ENCODE measurements at places on chromosomes 6 and 20.
A peak's percentile ranks its signal among the peaks of the same experiment; 100 is the strongest.

- no peak for DNase-seq
Measured at GRCh38 chr6:165634101-165634880, 28.8 kb downstream of the PDE10A start.

GRCh38 chr6:135183002-135183531 lies 2.0 kb downstream of the MYB start:
- DNase-seq: no peak

DNA sequence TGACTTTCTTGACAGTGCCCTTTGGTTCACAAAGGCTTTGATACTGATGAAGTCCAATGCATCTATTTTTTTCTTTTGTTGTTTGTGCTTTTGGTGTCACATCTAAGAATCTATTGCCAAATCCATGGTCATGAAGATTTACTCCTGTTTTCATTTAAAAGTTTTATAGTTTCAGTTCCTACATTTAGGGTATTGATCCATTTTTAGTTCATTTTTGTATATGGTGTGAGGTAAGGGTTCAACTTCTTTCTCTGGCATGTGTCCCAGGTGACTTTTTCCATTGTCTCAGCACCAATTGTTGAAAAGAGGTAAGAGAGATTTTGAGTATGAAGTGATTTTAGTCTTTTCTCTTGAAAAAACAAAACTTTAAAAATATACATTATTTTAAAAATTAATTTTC lies 260.6 kb downstream of the GMPR start:
- DNase-seq: no peak

DNA sequence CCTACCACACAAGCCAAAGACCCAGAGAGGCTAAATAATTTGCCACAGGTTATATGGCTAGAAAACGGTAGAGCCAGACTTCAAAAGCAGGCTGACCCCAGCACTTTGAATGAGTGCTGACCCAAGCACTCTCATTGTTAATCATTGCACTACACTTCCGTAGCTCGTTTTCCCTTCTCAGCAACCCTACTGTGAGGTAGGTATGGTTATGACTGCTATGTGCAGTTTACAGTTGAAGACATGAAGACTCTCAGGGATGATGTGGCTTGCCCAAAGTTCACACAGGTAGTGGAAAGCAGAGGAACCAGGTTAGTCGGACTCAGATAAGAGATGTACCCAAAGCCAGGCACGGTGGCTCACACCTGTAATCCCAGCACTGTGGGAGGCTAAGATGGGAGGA lies 33.5 kb upstream of the RIMS4 start:
- no peak for DNase-seq

DNA sequence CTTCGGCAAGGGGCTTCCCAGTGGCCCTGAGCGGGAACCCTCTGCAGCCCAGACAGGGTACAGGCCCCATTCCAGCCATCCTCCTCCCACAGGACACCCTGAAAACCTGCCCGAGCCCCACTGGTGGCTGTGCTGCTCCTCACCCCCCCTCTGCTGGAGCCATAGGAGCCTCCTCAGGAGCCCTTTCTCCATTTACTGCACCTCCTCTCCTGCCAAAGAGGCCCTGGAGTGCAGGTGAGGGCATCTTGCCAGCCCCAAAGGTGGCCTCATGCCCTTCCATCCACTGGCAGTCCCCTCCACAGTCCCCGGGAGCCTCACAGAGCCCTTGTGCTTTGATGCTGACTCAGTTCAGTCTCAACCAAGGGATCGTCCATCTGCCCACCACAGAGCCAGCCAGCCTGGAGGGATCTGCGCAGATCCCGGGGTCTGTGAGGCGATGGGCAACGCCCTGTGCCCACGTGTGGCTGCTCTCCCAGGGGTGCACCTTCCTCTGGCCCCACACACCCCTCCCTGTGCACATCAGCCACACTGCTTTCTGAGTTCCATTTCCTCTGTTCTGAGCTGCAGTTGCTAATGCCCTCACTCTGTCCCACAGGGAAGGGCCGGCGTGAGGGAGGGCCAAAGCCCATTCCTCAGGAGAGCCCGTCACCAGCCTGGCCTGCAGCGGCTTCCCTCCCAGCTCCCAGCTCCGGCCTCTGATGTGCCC lies 228.5 kb downstream of the DLL1 start:
- no peak for DNase-seq

DNA sequence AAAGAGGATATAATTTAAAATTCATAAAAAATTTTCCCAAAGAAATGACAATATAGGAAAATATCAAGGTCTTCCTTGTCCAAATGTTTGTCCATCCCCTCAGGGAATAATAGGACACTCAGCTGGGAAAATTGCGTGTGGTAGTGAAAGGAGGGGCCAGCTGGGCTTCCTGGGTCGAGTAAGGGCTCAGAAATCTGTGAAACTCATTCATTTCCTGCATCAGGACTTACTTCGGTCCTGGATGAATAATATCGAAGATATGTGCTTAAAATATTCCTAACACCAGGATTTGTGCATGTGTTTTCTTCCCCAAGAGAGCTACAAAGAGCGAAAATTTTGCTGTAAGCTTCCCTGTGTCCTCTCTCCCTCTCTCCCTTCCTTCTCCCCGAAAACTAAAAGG lies 118.2 kb upstream of the GJE1 start:
- no peak for DNase-seq

DNA sequence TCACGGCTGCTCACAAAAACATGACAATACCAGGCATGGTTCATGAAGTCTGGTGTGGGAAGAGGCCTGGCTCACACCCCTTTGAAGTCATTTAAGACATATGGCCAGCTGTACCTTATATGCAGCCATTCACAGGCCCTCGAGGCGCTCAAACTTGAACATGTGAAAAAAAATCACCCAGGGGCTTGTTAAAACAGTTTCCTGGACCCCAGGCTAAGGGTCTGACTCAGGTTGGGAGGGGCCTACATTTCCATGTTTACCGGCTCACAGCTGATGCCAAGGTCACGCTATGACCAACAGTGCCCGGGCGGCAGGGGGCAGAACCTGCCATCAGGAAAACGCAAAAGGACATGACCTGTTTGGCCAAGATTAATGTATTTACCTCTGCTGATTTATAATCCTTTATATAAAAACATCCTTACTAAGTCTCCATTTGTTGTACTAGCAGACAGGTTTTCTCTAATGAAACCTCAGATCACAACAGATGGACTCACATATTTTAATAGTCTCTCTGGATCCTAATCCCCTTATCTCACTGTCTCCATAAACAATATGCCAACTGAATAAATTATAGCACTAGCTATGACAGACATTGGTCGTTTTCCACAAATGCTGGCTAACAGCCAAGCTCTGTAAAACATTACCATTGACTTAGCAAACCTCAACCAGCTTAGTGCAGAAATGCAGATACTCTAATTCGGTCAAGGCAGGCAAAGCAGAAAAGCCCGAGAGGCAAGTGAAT lies 19.9 kb downstream of the EZR start:
- no peak for DNase-seq

- no peak for DNase-seq
Measured at GRCh38 chr6:38436726-38437465, 202.8 kb downstream of the BTBD9 start.

GRCh38 chr6:5164092-5164491 lies 79.0 kb downstream of the PPP1R3G start:
- no peak for DNase-seq

DNA sequence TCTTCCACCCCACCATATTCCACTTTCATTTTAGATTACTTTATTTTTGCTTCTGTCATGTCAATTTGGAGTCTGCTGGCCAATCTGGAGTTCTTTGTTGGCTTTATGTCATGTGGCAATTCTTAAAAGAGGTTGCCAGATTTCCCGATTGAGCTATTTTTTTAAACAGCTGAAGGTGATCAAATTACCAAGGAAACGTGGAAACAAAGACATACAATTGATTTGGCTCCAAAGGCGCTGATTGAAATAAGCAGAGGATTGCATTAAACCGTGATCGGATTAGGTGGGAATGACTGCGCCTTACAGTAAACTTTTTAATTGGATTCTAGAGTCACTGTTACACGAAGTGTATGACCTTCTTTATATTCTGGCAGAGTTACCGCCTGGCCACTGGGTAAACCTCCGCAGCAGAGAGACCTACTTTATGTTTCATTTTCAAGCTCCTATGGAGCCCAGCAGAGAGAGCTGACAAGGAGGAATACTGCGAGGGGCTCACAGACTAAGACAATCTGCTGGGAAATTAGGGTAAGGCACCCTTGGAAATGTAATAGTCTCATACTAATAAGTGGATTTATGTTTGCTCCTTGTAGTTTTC lies 37.9 kb downstream of the SIM1 start:
- no peak for DNase-seq

- no peak for DNase-seq
Measured at GRCh38 chr6:16676978-16677377, 84.3 kb downstream of the ATXN1 start.

DNA sequence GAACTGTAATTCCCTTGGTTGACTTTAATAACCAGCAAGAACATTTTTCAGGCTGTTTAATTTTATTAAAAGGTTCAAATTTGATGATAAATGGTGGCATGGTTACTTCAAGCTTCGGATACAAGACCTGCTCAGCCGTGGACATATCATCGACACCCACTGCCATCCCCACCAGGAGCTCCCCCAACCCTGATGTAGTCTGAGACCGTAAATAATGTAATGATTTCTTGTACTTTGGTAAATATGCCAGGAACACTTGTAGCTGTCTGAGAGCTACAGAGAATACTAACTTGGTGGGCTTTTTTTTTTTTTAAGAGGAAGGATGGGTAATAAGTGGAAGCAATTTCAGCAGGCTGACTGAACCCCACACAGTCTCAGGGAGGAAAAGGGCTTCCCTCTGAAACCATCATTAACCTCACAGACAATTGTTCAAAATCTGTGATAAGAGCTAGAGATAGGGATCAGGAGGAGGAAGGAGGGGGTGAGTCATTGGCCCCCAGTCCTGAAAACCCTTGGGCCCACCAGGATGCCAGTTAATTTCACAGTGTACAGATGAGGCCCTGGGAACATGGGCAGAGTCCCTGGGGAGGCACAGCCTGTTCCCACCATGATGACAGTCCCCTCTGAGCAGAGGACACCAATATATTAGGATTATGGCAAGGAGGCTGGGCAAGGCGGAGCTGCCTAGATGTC lies 56.0 kb downstream of the APCDD1L start:
- DNase-seq: no peak

GRCh38 chr6:40472353-40472752 lies 114.8 kb downstream of the LRFN2 start:
- DNase-seq: no peak

DNA sequence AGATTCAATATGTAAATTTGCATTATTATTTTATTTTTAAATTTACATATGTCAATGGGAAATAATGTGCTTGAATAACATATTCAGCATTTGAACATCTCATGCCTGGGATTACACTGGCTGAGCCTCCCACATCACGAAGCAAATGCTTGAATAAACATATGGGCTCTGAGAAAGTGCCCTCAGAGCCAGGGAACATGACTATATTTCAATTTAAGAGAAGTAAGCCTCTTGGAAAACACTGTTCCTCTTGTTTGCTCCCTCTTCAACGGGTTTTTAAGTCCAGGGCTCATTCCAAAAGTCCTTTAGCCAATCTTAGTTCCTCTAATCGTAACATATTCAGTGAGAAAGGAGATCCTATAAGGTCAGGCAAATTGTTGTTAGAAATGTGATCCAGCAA lies 122.0 kb downstream of the GMPR start:
- no peak for DNase-seq

- DNase-seq: peak; percentile 47
Measured at GRCh38 chr20:43537921-43538877, 20.6 kb upstream of the SGK2 start.

- no peak for DNase-seq
Measured at GRCh38 chr6:39891976-39892375, 42.3 kb downstream of the MOCS1 start.

GRCh38 chr6:145836772-145837171 lies 22.2 kb upstream of the FBXO30 start:
- DNase-seq: no peak

Data from stimulated activated CD4-positive, alpha-beta T cell treated with anti-CD3 and anti-CD28 coated beads, TNF-alpha, amount 100 ng/mL, for 24 hours (primary cell).